Urinary bladder (tissue), 4 donors: ENCODE measurements at places on chromosomes 16 and 17. TPM values are rescaled to one million over a fixed set of nuclear protein-coding genes. Genes with fewer than 3 reads are reported as not detected.

- no peak for DNase-seq
Measured at GRCh38 chr17:4938688-4939545, 929 bp downstream of the SLC25A11 start.

OR1F1 gene
- not detected for total RNA-seq

DNA sequence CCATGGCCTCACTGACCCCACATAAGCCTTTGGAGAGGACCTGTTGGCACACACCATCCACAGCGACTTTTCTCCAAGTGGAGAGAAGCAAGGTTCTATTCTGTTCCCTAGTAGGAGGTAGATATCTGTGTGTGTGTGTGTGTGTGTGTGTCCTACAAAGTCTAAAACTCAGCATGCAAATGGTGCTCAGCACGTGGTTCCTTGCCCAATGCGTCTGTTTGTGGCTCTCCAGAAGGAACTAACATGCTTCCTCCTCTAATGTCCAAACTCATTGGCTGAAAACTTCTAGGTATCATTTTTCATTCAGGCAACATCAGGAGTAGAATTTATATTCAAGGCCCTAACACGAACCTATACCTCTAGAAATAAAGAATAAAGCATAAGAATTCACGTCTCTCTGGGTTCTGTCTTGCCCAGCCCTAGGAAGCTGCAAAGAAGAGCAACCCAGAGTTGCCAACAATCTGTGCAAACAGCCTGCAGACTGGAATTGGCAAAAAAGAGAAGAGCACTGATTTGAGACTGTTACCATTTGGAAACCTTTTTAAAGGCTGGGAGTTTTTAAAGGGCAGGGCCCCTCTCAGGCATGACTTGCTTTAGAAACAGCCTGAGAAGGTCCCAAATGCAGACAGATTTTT lies 25.5 kb downstream of the MAP3K14 start:
- DNase-seq = no peak

KRT12 gene
- total RNA-seq = not detected

DNA sequence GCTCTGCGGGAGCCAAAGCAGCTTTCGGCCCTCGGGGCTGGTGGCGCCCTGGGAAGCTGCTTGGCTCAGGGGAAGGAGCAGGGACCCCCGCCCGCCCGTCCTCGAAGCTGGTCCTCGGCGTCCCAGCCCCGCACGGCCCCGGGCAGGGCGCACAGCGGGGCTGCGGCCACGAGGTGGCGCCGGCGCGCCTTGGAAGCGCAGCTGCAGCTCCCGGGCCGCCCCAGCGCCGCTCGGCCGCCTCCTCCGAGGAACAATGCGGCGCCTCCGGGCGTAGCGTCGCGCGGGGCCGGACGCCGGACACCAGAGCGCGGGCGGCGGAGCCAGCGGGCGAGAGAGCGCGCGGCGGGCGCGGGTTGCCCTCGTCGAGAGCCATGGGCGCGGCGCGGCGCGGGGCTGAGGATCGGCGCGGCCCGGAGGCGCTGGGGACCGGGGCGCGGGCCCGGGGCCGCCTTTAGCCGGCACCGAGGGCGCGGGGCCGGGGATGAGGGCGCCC lies at the start of gene MGAT5B:
TSS of gene MGAT5B (plus strand) at position 229 of the 493 bp plus-strand sequence. CDS start 626 bp downstream, outside the sequence.
- DNase-seq = peak; percentile 5

GRCh38 chr16:50246299-50247122 lies 19.8 kb upstream of the ADCY7 start:
- no peak for DNase-seq

DNA sequence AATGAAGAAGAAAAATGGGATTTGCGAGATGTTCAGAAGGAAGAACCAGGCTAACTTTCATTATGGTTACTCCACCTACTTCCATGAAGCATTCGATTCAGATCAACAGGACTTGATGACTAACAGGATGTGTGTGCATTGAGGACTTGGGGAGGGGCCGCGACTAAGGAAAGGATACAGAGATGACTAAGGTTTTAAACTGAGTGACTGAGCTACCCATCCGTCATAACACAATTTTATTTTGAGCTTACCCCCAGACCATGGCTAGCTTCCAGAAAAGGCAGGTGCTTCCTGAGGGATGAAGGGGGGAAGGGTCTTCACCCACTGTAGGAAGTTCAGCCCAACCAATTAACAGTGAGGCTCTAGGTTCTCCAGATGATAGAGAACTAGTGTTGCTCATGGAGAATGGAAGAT lies 2.5 kb upstream of the CDYL2 start:
- no peak for DNase-seq

HSD3B7 gene
- 11.0 TPM for total RNA-seq

GRCh38 chr16:55678161-55678821 lies 22.5 kb downstream of the SLC6A2 start:
- DNase-seq = no peak

DNA sequence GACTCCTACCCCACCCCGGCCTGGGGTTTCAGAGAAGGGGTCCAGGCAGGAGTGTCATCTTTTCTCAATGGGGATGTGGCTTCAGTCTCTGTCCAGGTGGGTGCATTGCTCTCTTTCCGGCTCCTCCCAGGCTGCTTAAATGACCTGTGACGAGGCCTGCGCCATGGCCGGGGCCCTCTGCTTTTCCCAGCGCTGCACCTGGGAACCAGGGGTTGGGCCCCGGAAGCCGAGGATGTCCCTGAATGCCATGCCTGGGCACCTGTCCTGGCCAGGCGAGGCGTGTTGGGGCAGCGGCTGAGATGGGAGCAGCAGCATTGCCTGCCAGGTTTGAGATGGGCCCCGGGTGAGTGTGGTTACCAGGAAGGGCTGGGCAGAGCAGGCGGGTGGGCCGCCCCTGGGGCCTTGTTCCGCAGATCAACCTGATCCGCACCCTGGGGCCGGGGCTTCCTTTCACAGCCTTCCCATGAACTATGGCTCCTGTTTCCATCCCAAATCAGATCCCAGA lies 147.4 kb downstream of the SEC14L1 start:
- DNase-seq = no peak

DNA sequence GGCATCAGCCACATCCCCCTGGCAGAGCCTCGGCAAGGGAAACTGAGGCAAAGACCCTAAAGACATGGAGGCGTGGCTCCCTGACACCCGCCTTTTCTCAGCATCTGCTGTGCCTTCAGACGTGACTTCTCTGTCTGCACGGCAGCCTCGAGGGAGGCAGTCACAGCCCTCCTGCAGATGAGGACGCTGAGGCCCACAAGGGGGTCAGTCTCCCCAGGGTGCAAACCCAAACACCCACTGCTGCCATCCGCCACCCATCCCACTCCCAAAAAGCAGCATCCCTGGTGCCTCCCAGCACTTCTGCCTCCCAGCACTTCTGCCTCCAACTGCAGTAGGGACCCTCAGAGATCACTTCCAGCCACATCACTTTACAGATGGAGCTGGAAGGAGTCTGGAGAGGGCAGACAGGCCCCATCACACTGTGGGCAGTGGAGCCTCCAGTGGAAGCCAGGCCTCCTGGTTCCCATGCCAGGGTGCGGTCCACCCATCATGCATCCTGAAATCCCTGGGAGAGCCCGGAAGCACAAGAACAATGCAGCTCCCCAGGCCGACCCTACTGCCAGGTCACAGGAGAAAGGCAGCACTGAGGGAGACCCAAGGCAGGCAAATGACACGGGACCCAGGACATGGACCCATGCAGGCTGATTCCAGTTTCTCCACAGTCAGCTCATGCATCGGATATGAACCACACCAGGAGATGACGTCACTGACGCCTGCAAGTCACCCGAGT lies 23.8 kb downstream of the KDM8 start:
- no peak for DNase-seq

GRCh38 chr17:4083187-4083586 lies 59.6 kb downstream of the ZZEF1 start:
- no peak for DNase-seq

DNA sequence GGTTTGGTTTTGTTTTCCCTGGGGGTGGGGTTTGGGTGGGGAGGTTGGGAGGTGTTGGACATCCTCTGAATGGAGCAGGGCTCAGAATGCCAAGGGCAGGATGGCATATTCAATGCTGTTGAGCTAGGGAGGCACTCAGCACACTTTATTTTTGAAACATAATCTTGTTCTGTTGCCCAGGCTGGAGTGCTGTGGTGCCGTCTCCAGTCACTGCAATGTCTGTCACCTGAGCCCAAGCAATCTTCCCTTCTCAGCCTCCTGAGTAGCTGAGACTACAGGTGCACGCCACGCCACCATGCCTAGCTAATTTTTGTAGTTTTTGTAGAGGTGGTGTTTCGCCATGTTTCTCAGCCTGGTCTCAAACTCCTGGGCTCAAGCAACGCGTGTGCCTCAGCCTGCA lies 186.1 kb downstream of the RPTOR start:
- DNase-seq = no peak

DNA sequence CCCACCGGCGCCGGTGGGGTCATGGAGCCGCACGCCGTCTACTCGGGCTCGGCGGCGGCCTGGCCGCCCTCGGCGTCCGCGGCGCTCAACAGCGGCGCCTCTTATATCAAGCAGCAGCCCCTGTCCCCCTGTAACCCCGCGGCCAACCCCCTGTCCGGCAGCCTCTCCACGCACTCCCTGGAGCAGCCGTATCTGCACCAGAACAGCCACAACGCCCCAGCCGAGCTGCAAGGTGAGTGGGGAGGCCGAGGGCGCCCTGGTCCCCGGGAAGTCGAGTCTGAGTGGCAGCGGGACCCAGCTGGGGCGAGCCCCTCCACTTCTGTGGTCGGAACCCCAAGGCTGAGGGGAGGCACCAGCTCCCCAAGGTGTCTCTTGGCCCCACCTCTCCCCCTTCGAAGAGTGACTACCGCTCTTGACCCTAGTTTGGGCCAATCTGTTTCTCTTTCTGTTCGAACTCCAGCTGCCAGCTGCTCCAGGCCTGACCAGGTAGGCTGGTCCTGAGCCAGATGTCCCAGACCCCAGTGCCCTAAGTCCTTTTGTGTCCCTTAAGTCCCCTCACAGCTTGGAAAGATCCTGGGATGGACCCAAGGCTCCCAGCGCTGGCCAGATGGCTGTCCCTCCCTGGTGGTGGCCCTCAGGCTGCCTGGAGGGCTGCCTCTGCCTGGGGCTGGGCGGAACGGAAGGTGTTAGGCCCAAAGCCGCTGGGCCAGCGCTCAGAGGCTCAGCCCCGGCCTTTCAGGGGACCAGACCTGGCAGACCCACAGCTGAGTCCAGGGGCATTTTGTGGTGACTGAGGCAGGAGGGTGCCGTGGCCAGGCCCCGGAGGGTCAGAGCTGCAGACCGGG lies 1.2 kb downstream of the FOXF1 start:
- DNase-seq = no peak

- DNase-seq = no peak
Measured at GRCh38 chr17:5892921-5893675, 177.1 kb upstream of the WSCD1 start.

KRT36 gene
- not detected for total RNA-seq

TOP3A gene
- total RNA-seq = 27.4 TPM

GRCh38 chr16:68019167-68019680 lies 3.5 kb upstream of the DPEP2NB start:
- no peak for DNase-seq

DNA sequence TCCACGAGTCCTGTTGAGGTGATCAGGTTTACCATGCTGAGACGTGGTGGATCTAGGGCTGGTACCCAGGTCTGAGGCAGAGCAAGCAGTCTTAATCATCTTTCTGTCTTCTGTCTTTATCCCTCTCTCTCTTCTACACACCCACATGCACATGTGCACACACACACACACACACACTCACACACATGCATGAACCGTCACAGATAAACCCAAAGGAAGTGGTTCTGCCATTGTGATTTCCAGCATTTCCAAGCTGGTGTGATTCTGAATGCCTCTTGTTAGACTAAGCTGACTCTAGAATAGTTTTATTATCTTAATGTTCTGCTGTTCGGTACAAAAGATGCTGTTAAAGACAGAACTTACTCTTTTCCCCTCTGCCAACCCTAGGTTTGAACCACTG lies 411.8 kb upstream of the SALL1 start:
- DNase-seq = no peak

ADAD2 gene
- 0.21 TPM for total RNA-seq

GRCh38 chr17:48577330-48577945 lies 712 bp downstream of the HOXB4 start:
- no peak for DNase-seq

DNA sequence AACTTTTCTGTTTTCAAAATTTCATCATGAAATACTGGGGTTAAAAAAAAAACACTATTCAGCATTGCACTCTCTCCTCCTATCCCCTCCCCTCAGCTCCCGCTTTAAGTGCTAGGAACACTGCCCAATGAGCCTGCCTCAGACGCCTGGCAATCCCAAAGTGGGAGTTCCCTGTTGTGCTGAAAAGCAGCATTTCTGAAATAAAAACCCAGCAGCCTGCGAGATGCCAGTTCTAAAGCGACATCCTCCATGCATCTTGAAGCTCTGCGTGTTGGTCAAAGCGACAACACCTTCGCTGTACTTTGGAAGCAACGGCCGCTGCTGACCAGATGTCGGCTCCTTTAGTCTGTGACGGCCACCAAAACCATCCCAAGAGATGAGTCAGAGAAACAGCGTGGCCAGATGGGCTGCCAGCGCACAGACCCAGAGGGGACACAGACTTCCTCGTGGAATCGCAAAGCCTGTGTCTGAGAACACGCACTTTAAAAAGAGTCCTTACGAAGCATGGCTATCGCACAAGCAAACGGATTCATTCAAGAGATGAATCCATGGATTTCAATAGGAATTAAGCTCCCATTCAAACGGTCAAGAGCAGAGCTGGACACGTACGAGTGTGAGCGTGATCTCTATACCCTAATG lies 32.8 kb downstream of the FBXO31 start:
- DNase-seq = no peak

GRCh38 chr17:30363715-30364202 lies 15.0 kb upstream of the CPD start:
- no peak for DNase-seq

GINS2 gene
- total RNA-seq = 6.9 TPM

DNA sequence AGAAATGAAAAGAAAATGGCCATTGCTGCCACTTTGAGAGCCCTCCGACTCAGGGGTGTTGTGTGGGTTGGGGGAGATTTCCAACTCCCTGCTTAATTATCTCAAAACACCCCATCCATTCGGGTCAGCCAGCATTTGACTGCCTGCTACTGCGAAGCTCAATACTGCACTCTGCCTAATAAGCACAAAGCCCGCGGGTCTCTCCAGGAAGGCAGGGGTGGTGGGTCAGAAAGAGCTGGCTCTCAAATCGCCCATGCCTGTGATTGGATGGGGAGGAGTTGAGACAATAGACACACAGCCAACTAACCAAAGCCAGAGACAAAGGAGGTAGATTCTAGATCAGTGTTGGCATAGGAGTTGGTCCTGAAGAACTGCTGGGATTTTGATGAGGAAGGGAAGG lies 2.3 kb upstream of the XAF1 start:
- no peak for DNase-seq

PYDC1 gene
- not detected for total RNA-seq

GRCh38 chr17:32794533-32795246 lies 82.2 kb downstream of the MYO1D start:
- no peak for DNase-seq

GRCh38 chr16:51151435-51151960 lies 428 bp upstream of the SALL1 start:
- DNase-seq = no peak

DNA sequence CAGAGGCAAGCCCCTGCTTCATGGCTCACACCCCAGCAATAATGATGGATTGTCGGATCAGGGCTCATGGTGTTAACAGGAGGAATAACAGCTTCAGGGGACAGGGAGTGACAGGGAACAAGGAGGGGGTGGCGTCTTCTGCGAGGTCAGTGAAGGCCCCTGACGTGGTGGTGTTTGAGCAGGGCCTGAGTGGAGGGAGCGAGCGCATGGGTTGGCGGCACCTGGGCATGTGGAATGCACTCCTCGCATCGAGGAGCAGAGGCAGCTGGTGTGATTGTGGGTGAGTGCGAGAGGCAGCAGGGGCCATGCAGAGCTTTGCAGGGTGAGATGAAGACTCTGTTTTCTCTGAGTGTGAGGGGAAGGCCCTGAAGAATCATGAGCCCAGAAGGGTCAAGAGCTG lies 33.3 kb downstream of the CLUAP1 start:
- DNase-seq = no peak

BPTF gene
- total RNA-seq = 187 TPM

GRCh38 chr16:20859699-20860098 lies 40.5 kb downstream of the DCUN1D3 start:
- DNase-seq = no peak
